ENCODE measurements at places on chromosomes 2 and 18.

DNA sequence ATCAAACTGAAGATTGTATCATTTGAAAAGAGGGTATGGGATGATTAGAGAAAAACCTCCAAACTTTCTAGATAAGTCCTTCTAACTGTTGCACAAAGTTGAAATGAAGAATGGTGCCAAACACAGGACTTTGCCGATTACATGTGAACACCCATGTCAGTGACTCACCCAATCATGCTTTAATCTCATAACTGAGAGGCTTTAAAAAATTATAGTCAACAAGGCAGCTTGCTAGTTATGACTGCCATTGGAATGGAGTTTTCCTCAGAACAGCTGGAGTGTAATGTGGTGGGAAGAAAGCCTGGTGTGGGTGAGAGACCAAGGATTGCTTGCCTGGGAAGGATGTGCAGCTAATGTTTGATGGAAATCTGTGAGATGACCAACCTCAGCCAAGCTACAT, 98.2 kb upstream of the ALPP start:
- no peak for DNase-seq

DNA sequence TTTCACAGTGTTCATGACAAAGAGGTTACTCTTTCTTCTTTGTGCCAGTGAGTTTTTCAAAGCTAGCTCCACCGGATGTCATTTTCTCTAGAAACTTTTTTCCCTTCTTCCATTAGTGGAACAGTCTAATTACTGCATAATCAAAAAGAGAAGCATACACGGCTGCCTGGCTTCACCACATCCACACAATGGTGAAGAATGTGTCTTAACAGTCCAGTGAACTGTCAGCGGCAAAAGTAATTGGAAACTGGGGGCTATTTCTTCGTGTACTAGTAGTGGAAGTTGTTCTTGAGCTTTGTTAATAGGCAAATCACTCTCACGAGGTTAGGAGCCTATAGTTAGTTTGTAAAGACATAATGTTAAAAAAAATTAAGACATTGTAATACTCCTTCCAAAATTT, 32.9 kb upstream of the PIK3C3 start:
- no peak for DNase-seq

GRCh38 chr2:38712413-38712812, 38.7 kb downstream of the SRSF7 start:
- DNase-seq = no peak

DNA sequence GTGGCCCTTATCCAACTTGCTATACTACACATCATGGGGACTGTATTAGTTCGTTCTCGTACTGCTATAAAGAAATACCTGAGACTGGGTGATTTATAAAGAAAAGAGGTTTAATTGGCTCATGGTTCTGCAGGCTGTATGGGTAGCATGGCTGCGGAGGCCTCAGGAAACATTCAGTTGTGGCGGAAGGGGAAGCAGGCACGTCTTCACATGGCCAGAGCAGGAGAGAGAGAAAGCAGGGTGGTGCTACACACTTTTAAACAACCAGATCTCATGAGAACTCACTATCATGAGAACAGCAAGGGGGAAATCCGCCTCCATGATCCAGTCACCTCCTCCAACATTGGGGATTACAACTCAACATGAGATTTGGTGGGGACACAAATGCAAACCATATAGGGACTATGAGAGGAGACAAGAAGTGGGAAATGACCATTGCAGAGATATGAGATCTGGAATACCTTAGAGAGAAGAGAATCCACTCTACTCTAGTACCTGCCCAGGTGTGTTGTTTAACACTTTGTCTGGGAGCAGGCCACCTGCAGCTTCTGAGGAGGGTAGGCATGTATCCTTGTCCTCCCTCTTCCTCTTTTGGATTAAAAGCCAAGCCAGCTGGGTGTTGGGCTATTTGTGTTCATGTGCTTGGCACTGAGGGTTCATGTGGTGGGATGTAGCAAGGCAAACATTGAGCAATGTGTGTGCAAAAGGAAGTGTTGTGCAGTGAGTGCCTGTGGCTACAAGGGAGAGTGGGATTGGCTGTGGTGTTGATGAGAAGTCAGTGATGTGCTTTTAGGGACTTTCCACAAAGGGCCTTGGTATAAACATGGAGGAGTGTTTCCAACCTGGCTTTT, 22.8 kb downstream of the TTLL4 start:
- DNase-seq = peak; percentile 11

DNA sequence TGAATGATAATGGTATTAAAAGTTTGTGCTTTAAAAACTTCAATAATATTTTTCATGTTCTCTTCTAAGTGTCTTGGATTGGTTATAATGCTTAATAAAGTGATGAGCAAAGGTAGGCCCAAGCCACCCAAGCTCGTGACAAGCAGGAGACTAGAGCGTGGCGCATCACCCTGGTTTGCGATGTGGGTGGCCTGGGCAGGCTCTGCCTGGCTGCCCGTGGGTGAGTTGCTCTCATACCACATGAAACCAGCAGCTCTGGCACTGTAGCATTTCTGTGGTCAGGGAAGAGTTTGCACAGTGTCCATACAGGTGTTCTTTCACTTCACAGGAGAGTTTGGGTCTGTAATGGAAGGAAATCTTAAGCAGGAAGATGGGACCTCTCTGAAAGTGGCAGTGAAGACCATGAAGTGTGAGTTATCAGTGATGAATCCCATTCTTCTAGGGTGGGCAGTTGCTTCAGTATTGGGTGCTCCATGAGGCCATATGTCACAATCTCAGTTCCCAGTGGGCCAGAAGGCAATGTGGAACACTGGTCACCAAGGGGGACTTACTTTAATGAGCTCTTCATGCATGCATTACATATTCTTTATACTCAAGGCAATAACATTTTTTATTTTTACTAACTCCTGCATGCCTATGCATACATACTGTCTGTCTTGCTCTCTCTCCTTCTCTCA, 51.4 kb upstream of the TMEM87B start:
- no peak for DNase-seq

- no peak for DNase-seq
Observed at GRCh38 chr18:8760984-8761383, 55.6 kb downstream of the MTCL1 start.

GRCh38 chr2:224801360-224801759, 85.2 kb upstream of the CCDC195 start:
- no peak for DNase-seq

GRCh38 chr2:70558195-70558808, 4.7 kb upstream of the TGFA start:
- DNase-seq = no peak

DNA sequence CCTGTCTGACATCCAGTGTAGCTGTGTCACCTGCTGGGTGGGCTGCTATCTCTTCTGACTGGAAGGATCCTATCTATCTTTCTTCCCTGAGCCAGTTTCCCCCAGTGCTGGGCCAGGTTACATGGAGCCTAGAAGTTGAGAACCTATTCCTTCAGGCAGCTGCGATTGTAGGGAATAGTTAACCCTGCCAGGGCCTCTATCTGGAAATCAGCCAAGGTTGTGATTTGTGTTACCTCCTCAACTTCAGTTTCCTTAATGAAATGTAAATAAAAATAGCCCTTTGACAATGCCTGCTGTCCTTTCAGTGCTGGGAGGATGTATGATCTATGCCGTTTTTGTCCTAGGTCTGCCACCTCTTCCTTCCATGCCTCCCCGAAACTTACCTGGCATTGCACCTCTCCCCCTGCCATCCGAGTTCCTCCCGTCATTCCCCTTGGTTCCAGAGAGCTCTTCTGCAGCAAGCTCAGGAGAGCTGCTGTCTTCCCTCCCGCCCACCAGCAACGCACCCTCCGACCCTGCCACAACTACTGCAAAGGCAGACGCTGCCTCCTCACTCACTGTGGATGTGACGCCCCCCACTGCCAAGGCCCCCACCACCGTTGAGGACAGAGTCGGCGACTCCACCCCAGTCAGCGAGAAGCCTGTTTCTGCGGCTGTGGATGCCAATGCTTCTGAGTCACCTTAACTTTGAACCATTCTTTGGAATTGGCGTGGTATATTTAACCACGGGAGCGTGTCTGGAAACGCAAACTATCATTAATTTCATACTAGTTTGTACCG, 36.6 kb downstream of the GORASP2 start:
- no peak for DNase-seq

DNA sequence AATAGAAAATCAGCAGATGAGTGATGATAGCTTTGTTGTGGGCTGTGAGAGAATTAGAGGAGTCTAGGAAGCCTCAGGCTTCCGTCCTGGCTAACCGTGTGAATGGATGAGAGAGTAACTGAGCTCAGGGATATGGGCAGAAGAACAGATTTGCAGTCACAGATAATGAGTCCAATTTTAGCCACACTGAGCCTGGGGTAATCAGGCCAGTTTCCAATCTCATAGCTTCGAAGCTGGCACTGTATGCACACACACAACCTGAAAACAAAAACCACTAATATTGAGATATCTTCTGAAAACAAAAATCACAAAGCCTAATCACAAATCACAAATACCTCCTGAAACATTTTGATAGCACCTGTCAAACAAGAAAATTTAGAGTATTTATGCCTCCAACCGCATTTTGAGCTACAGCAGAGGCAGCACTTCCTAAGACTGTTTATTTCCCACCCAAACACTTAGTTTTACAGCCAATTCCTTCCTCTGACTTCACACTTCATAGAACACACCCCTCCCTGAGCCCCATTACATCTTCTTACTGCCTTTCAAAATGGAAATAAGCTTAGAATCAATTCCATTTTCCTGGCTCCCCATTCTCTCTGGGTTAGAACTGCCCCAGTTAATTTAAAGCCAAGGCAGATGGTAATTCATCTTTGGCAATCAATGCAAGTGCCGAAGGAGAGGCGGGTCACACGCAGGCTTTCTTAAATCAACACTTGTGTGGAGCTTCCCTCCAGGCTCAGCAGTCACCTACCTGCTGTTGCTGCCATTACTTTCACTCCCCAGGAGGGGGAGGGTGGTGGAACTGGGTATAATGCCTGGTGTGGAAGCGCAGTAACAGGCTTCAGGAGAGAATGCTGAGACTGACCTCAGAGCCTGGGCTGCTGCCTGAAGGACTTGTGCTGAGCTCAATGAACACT, 18.9 kb downstream of the TTR start:
- no peak for DNase-seq

DNA sequence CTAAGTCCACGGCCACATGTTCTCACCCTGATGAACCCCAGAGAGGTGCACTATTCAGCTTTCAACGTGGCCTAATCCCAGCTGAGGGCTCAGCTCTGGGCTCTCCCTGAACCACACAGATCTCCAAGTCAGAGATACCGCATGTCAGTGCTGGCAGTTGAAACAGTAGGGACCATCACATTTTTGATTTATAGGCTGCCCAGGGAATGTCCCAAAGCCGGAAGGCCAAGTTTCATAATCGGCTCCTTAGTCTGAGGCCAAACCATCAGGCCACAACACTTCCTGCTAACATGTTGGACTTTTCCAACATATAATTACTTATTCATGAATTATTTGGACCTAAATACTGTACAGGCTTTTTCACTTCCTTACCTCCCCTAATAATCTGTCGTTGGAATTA, 91.9 kb upstream of the KLHL29 start:
- DNase-seq = no peak

DNA sequence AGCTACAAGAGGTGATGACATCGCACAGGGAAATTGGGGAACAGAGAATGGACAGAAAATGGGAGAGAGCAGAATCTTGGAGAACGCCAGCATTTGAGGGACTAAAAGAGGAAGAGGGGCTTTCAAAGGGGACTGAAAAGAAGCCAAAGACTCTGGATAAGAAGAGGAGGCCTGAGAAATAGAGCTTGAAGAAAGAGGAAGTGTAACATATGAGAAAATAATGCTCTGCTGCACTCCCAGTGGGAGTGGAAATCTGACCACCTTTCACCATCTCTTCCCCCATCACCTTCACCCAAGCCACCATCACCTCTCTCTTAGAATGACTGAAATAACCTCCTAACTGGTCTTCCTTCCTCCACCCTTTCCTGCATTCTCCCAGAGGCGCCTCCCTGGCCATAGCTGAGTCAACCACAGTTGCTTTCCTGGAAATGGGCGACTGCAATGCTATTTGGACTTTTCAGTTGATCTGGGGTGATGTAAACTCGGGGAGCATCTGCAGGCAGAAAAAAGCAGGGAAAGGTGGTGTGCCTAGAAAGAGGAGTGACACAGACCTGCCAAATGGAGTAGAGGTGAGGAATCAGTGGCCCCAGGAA, 16.8 kb downstream of the CXCR1 start:
- DNase-seq = no peak

- no peak for DNase-seq
Observed at GRCh38 chr2:16441431-16441830, 224.2 kb downstream of the CYRIA start.

GRCh38 chr2:130744287-130745117, 10.8 kb upstream of the AMER3 start:
- no peak for DNase-seq

- DNase-seq = no peak
Observed at GRCh38 chr2:11220445-11220844, 65.2 kb downstream of the SLC66A3 start.

- DNase-seq = no peak
Observed at GRCh38 chr2:224178056-224178455, 139.0 kb upstream of the SERPINE2 start.

DNA sequence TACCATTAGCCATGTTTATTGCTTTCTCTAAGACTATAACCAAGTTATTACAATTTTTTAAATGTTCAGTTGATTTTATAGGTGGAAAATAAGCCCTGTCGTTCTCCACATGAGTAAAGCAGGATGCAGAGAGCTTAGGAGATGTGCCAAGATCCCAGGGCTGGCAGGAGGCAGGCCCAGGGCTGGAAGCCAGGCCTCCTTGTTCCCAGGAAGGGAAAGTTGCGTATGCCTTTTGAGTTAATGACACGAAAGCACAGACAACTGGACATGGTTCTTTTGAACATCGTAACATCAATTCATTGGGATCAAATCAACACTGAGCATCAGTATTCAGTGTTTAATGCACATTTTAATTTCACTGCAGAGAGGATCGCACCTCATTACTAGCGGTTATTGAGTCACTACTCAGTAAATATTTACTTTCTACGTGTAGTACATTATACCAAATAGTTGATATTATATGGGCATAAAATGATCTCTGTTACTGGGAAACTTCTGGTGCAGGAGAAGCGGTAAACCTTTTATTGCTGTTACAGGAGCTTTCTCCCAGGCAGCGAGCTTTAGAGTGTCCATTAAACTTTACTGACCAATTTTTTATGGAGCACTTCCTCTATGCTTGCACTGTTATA, 60.0 kb downstream of the RNF144A start:
- no peak for DNase-seq

- no peak for DNase-seq
Observed at GRCh38 chr18:58533766-58534165, 95.1 kb downstream of the ALPK2 start.
